ENCODE measurements at places on chromosomes 4 and X.

- no peak for DNase-seq
Measured at GRCh38 chrX:106684207-106684606, 42.3 kb upstream of the RNF128 start.

DNA sequence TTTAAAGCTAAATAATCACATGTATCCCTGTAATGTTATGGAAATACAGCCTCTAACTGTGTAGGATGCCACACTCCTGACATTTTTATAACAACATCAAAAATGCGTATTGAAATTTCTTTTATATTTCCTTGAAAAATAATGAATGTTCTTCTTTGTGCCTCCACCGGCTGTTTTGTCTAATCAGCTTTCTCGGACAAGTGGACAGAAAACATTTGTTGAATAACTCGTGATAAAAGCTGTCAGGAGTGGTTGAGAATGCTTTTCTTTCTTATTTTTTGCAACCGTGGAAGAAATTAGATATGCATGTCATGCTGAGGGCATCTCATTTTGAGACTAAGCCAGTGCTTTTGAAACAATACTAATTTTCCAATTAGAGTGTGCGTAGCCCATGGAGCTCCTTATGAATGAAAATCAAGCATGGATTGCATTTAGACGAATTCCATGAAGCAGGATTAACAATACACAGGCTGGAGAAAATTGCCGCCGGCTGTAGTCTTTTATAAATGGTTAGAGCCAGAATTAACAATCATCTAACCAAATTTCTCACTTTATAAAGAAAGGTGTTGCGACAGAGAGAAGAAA is 614.5 kb upstream of the LCORL start:
- H3K27me3 ChIP-seq, result no peaks in the 10 kb centered on the region
- no peaks in the 10 kb centered on the region for H3K4me1 ChIP-seq
- no peak overlapping the region for H3K27ac ChIP-seq
- DNase-seq, result no peak

DNA sequence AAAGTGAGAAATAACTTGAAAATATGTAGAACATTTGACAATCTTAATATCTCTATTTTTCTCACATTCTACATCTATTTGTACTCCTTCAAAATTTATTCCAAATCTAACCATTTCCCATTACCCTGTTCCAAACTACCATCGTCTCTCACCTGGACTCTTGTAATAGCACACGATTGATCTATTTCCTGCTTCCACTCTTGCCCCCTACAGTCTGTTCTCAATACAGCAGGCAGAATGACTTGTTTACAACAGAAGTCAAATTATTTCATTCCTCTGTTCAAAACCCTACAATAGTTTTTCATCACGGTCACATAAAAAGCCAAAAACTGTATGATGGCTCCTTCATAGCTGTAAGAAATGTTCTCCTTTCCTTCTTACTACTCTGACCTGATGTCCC is 21.1 kb upstream of the LUZP4 start:
- no peak overlapping the region for H3K27ac ChIP-seq
- no peaks in the 10 kb centered on the region for H3K27me3 ChIP-seq
- H3K4me3 ChIP-seq, result no peak overlapping the region
- H3K4me1 ChIP-seq, result no peaks in the 10 kb centered on the region
- no peak for DNase-seq

GRCh38 chr4:140871368-140871767 is 115.2 kb upstream of the TBC1D9 start:
- DNase-seq, result no peak
- no peaks in the 10 kb centered on the region for H3K36me3 ChIP-seq
- no peaks in the 10 kb centered on the region for H3K27me3 ChIP-seq
- H3K4me1 ChIP-seq, result peaks cover 21% of the 10 kb centered on the region

GRCh38 chr4:148017801-148018200 is 285.9 kb downstream of the ARHGAP10 start:
- no peaks in the 10 kb centered on the region for H3K27me3 ChIP-seq
- no peak overlapping the region for H3K27ac ChIP-seq
- no peaks in the 10 kb centered on the region for H3K4me1 ChIP-seq
- peaks cover 3% of the 10 kb centered on the region for H3K36me3 ChIP-seq
- DNase-seq, result no peak
